ENCODE measurements at places on chromosomes 3 and 15.

GRCh38 chr3:114333180-114333922, 39.5 kb downstream of the TIGIT start:
- no peak for DNase-seq

GRCh38 chr3:102105193-102105592, 255.9 kb downstream of the NFKBIZ start:
- DNase-seq, result no peak

GRCh38 chr15:46703871-46704637, 1013.3 kb upstream of the SEMA6D start:
- DNase-seq, result no peak

DNA sequence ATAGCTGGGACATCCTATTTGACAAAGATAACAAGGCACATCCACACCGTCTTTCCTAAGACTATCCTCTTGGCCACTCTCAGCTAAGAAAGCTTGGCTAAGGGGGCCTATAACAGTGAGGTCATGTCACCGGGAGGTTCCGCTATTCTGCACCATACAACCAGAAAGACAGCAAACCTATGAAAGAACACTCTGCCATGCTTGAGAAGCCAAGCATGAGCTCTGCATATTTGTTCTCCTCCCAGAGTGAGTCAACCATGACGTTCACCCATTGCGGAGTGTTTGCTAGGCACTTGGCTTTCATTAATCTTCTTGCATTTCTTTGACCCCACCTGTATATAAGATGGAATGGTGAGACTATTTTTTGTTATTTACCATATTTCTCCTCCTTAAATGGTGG, 141.2 kb downstream of the GMNC start:
- no peak for DNase-seq

DNA sequence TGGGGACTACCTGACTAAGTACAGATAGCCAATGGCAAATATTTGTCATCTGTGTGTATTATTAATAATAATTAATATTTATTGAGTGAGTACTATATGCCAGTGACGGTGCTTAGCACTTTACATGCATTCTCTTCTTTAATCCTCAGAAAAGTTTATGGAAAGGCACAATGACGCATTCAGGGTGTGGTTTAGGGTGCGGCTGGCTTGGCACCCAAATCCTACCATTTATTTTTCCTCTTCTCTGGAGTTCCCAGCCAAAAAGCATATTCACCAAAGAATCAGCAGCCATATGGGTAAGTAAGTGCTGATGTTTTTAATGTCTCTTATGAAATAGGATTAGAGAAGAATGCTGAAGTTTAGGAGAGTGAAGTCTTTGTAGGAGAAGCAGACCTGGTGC, 140.4 kb upstream of the TP63 start:
- no peak for DNase-seq

DNA sequence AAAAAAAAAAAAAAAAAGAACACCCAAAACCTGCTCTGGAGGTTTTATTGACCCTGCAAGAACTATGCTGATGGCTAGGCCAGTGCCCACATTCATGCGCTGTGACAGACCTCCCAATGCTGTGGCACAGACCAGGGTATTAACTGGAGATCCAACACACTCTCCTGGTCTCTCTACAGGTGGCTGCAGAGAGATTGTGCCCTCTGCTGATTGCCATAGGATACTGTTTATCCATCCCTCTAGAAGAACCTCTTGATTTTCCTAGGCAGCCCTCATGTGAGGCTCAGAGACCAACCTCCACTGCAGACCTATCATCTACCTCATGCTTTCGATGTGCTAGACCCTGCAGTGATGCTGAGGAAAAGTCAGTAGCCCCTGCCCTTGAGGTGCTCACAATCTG, 125.5 kb upstream of the TRIM42 start:
- peak; percentile 27 for DNase-seq

DNA sequence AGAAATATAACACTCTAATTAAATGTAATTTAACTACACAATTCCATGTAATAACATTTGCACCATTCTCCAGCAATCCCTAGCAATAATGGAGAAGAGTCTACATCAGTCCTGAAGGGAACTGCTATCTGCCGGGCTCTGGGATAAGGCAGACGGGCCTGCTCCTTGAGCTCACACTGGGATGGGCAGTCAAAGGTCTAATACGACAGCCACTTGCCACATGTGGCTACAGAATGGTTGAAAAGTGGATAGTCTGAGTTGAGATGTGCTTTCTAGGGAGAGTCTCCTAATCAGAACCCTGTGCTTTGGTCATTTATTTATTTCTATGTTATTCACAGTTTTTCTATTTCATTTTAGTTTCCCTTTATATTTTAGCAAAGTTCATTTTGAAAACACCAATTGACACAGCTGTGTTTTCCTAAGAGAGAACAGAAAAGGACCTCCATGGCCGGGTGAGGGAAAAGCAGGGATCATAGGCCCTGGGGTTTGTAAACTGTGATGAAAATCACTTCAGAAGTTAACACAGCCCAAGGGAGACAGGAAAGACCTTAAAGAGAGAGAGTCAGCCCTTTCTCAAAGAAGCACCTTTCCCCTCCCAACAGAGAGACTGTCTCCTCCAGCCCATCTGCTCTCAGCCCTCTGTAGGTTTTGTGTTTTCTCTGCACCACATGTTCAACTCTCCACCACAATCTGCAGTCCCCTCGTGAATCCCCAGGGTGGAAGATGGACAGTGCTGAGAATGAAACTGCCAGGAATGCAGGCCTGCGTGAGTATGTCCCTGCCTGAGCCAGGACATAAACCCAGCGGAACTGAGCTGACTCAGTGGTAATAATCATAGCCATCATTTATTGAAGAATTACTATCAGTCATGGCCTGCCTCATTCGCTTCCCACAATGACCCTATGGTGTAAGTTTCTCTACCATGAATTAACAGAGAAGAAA, 11.6 kb downstream of the FSIP1 start:
- peak; percentile 76 for DNase-seq

GRCh38 chr3:105835606-105836005, 33.2 kb downstream of the CBLB start:
- peak; percentile 29 for DNase-seq

DNA sequence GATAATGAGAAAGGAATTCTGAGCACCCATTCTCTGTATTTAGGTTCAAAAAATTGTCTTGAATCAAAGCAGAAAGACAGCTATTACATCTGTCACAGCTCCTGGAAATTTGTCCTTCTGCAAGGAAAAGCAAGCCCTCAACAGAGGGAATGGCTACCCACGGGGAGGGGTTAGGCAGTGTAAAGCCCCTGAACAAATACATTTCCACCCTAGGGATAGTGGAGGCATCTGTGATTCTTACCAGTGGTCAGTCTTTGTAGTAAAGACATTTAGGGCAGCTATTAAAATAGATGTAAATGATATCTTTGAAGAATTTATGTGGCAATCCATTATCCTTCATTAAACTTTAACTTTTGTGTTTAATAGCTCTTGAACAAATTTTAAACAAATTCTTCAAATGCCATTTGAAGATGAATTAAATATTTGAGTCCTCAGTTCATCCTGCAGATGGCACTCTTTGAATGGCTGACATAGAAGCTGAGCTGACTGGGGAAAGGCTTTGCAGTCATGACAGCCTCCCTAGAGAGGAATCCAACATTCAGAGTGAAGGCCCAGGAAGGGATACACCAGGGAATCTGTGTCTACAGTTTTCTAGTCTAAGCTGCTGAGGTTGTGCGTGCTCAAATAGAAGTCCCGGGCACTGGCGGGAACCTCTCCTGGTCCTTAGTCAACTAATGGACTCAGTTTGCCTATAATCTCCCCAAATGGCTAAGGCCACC, 359.7 kb upstream of the ROPN1 start:
- DNase-seq, result peak; percentile 71

DNA sequence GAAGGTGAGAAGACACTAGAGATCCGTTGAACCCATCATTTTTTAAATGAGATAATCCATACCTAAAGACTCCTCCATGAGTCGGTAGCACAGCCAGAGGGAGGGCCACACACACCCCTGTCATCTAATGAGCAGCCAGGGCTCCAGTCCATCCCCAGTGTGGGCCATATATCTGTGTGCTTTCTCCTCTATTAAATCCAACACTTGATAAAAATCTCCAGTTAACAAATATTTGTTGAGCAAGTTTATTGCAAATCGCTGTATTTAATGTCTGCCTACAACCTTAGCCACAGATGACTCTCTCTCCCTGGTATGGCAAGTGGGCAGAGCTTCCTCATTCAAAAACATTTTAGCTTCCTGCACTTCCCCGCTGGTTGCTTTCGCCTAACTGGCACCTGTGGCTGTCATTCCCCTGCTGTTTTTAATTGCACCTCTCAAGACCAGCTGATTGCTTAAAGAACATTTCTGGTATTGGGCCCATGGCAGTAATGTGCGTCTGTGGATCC, 82.8 kb downstream of the SMAD3 start:
- DNase-seq, result peak; percentile 93

All from M059J (cell line).